ENCODE measurements at places on chromosomes 3 and 15.
A peak's percentile ranks its signal among the peaks of the same experiment; 100 is the strongest.

- DNase-seq, result no peak
Measured at GRCh38 chr15:75720787-75721479, 8.3 kb upstream of the CSPG4 start.

GRCh38 chr3:58751882-58752567 is 85.5 kb upstream of the FAM3D start:
- DNase-seq, result no peak

GRCh38 chr3:177429079-177429478 is 231.8 kb upstream of the TBL1XR1 start:
- no peak for DNase-seq

- peak; percentile 24 for DNase-seq
Measured at GRCh38 chr15:57462381-57462780, 86.1 kb downstream of the CGNL1 start.

- no peak for DNase-seq
Measured at GRCh38 chr15:76146812-76147211, 87.0 kb downstream of the TMEM266 start.

- no peak for DNase-seq
Measured at GRCh38 chr3:29189328-29189727, 91.5 kb upstream of the RBMS3 start.

DNA sequence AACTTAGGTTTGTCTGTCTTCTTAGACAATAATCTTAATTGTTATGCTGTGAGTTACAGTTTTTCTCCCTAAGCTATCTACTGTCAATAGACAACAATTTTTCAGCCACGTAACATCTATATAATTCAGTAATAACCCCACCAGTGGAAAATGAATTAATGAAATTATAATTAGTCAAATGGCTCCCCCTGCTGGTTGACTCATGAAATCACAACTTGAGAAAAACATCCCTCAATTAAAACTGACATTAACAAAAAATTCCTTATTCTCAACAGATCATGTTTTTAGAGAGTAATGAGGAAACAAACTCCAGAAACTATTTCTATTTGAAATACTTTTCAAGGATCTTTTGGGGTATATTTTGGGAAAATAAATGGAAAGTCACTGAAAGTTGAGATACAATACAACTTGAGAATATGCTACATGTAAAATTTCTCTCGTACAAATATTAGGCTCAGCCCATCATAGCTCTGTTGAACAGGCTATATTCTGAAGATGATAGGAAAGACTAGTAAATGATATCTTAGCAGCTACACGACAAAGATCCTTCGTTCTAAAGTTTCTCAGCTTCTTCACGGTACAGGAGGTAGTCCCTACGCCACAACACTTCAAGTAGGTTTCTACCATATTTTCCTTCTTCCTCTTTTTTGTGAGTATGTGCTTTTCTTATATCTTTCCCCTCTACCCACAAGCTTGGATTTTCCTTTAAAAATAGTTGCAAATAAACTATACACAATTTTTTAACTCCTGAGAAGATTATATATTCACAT is 20.7 kb downstream of the PPP1R2 start:
- peak; percentile 28 for DNase-seq

DNA sequence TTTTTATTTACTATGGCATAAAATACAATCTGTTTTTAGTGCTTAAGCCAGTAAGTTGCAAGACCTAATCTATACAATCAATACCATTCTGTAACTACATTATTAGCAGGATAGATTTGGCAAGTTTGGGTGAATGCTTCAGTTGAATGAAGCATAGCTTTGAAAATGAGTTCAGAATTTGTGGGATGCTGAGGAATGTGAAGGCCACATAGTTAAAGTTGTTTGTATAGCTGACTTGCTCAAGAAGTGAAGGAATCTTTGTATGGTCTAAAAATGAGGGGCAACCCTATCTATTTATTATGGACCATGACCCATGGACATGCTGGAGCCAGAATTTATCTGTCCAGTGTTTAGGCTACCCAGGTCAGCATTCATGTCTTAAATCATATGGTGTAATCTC is 58.5 kb downstream of the CRYBG3 start:
- peak; percentile 66 for DNase-seq

DNA sequence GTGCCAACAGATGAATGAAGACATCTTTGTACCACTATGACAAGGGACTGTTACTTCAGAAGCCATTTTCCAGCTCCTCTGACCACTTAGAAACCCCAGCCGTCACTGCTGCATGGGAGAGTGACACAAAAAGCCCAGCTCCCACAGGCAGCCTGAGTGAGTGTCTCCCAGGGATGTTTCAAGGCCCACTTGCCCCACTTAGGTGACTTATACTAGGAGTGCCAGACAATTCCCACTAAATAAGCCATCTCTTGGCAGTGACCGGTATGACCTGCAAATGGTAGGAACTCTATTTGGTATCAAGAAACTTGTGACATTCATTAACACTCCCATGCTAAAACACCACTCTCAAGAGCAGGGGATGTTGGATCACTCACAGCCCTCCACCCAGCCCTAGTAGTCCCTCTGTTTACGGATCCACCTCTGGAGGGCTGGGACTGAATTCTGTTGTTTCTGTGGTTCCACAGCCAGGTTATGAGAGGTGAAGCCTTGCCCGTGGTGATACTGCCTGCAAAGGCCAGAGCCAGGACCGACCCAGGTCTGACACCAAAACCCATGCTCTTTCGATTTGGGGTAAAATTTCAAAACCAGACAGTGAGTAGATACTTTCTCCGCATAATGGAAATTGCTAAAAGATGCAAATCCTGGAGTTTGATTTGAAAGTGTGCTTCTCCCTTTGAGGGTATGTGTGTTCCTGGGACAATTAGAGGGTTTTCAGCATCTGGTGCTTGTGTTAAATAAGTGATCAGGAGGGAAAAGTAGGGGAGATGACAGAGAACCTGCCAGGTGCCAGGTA is 14.5 kb downstream of the RBP1 start:
- DNase-seq, result no peak

DNA sequence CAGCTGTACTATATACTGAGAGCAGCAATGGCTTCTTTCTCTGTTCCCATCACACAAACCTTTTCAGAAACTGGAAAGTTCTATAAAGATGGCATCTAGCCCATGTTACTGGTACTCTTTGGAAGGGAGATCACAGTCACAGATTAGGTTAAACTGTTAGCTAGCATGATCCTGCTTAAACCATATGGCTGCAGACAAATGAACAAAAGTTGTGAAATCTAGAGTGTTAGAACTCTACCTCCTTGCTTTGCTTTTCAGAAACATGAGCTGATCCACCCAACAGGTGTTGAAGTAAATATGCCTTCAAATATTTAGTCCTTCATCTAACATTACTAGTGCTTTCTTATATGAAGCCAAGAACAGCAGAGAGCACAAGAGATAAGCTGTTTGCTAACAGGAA is 102.6 kb downstream of the SNRK start:
- peak; percentile 23 for DNase-seq

DNA sequence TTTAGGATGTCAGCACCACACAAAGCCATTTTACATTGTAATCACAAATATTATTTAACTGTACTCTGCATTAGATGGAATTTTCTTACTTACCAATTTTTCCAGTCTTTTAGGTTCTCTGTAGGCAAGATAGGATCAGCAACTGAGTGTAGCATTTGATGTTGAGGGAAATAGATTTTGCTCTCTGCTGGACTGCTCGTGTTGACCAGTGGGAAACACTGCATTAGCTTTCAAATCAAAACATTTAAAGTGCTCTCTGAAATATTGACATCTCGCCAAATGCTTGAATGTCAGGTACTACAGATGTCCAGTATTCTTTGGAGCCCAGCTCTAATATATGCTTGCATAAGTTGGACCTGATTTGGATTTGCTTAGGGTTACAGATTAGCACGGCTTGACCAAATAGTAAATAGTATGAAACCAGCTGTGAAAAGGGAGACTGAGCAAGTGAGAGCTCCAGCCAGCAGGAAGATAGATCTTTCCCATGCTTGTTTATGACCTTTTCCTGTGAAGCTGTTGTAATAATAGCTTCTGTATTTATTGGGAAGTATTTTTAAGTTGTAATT is 29.5 kb downstream of the P2RY14 start:
- DNase-seq, result no peak

- no peak for DNase-seq
Measured at GRCh38 chr3:58058361-58059263, 50.4 kb downstream of the FLNB start.

DNA sequence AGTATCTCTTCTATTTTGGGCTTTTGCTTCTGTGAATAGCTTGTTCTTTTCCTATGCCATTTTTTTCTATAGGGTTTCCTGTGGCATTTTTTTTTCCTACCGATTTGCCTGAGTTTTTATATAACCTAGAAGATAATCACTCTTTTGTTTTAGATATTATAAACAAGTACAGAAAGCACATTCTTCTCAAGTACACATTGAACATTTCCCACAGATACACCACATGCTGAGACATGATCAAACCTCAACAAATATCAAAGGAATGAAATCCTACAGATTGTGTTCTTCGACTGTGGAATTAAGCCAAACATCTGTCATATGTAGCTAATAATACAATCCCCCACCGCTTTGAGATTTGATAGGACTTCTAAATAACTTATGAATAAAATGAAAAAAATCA is 9.1 kb upstream of the FEM1B start:
- peak; percentile 65 for DNase-seq

- DNase-seq, result no peak
Measured at GRCh38 chr3:152183473-152183872, 85.3 kb upstream of the MBNL1 start.

GRCh38 chr15:90451053-90451850 is 63.2 kb downstream of the IQGAP1 start:
- peak; percentile 95 for DNase-seq

- DNase-seq, result no peak
Measured at GRCh38 chr15:100703671-100704070, 101.3 kb downstream of the ASB7 start.

- no peak for DNase-seq
Measured at GRCh38 chr3:63662500-63662899, 10.0 kb downstream of the SNTN start.

GRCh38 chr15:88209111-88209510 is 47.4 kb downstream of the NTRK3 start:
- DNase-seq, result no peak

- DNase-seq, result peak; percentile 95
Measured at GRCh38 chr3:49199239-49199899, 28.0 kb downstream of the KLHDC8B start.

- no peak for DNase-seq
Measured at GRCh38 chr15:40554161-40554525, 10.7 kb downstream of the CCDC32 start.

DNA sequence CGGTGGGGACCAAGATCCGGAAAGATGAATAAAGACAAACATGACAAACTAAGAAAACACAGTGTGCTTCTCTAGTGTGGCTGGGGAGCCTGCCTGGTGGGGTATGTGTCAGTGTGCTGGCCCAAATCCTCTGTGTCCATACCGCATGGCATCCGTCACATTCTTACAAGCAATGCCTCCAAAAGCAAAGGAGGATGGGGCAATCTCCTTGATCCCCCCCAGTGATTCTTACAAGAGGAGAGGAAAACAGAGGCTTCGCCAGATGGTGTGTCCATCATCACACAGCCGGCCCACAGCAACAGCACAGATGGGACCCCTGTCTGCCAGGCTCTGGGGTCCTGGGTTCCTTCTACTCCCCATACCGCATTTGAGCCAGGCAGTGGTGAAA is 558 bp upstream of the IL17RC start:
- DNase-seq, result peak; percentile 55

DNA sequence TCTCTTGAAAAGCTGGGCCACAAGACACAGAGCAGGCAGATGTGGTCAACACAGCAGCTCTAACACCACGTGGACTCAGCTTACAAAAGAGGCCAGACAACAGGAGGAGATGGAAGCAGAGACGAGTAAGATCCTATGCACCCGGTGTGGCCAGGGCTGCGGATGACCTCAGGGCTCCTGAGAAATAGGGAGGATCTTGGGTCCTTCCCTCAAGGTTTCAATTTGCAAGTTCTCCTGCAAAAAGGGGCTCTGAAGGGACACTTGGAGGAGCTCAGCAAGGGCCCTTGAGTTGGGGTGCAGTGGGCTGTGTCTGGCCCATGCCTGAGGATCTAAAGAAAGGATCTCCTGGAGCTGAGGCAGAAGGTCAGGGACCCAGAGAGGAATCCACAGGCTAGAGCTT is 249.5 kb upstream of the IGF1R start:
- DNase-seq, result no peak

DNA sequence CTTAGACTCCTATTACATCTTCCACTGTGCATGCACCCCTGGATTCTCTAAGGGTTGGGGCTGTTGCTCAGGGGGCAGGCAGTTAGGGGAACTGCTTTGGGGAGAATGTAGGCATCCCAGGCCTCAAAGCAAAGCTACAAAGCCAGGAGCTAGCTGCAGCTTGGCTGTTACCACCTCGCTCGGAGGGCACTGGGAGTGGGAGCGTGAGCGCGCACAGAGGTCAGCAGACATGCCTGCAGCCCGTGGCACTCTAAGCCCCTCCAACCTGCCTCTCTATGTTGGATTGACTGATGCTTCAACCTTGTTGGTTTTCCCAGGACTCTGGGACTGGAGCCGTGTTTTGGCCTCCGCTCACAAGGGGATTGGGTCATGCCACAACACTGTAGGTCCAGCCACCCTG is 69.8 kb downstream of the CPN2 start:
- DNase-seq, result no peak

GRCh38 chr3:61226166-61226686 is 25.0 kb downstream of the FHIT start:
- no peak for DNase-seq

DNA sequence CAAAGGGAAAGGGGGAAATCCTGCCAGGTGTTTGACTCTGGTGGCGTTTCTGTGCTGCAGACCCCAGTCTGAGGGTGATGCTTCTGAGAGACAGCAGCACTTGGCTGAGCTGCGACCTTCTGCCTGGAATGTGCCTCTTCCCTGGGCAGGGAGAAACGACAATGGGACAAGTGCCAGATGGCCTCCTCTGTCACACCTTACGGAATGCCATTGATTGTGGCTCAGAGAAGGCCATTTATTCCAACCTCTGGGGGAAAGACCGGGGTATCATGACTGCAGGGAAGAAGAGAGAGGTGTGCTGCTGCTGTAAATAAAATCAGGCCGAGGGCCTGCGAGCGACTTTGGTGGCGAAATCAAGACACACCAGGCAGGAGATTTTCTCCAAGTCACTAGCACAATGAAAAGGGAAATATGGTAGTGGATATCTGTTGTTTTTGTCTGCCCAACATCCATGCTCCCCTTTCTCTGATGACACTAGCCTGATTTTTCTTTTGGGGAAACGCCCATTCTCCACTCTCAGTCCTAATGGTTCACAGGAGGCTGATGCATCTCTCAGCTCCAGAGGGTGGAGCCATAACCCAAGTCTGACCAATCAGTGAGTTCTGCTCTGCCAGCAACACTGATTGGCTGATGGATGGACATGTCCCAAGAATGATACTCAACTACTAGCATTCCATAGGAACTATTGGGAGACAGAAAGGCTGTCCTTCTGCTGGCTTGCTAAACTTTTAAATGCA is 336.1 kb downstream of the FOXP1 start:
- peak; percentile 67 for DNase-seq

- peak; percentile 89 for DNase-seq
Measured at GRCh38 chr15:60798821-60799220, 319.9 kb upstream of the ICE2 start.

GRCh38 chr3:73624017-73624820 is 522 bp downstream of the PDZRN3 start:
- DNase-seq, result peak; percentile 52

- DNase-seq, result no peak
Measured at GRCh38 chr3:17074559-17074958, 189.8 kb downstream of the PLCL2 start.
